ENCODE measurements at places on chromosomes 6 and 20. TPM values are rescaled to one million over a fixed set of nuclear protein-coding genes. Genes with fewer than 3 reads are reported as not detected.

The DPM1 gene
- 85.0 TPM for total RNA-seq

GRCh38 chr6:47529734-47530133 lies 52.1 kb downstream of the CD2AP start:
- DNase-seq = no peak

The FLRT3 gene
- total RNA-seq = 141 TPM

DNA sequence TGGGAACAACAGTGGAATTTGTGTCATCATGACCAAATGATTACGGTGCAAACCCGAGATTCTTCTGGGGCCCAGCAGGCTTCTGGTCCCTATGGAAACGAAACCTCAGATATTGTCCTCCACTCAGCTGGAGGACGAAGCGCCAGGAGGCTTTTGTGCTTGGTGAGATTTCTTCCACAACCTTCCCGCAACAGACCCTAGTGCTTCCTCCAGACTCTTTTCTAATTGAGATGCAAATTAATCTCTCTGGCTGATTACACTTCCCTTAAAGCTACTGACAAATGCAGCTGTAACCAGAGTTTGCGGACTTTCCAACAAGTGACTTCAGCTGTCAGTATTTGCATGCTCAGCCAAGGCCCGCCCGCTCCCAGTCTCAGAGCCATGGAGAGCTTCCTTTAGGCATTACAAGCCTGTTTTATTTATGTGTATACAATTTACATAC lies 96.0 kb downstream of the INSM1 start:
- no peak for DNase-seq

- DNase-seq = no peak
These were observed 117.0 kb downstream of the NFATC2 start for GRCh38 chr20:51425347-51426106.

DNA sequence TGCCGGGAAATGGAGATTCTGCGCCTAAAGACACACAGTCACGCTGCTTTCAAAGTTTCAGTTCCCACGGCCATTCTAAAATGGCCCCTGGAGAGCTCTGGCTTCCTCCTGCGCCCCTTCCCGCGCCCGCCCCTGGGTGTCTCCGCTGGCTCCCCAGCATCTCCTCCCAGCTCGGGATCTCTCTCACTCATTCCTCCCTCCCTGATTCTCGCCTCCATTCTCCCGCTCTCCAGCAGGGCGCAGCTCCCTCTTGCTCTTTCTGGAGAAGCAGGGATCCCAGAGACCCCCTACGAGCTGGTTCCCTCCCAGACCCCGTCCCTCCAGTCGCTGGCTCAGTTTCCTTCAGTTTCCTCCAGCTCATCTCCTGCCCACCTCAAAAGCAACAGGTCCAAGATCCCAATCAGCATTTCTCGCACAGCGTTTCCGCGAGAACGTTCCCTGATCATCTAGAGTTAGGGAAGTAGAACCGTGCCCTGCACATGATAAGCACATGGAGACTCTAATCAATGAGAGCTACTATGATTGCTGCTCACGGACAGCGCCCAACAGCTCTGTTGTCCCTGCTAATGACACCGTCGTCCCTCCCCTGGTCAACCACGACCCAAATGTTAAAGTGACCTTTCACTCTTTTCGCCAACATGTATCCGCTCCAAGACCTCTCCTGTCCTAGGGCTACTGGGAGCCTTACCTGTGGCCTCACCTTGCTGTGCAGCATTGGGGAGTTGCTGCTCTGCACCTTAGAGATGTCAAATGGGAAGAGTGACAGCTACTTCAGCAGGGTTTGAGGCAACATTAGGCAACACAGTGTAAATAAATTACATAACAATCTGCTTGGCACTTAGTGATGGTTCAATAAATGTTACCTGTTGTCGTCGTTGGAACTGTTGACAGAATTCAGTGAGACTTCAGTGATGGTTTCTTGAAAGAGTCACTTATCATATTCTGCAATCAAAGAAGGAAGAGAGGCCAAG lies 218.5 kb upstream of the QKI start:
- no peak for DNase-seq

- no peak for DNase-seq
These were observed 792 bp upstream of the FUT9 start for GRCh38 chr6:96014846-96015517.

DNA sequence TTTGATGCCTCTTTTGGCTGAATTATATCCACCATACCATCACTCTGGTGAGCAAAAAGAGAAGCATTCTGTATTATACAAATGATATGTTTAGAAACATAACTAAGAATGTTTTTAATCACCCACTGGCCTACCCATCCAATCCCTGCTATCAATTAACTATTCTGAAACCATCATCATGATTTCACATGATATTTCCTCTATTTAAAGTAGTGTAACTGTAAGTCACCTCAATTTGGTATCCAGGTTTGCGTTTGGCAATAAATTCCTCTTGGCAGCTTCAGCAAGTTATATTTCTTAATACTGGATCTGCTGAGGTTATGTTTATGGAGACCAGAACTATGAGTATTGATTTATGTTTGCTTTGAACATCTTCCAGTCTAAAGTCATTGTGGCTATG lies 332.1 kb downstream of the UTRN start:
- DNase-seq = no peak

The DLL1 gene
- 3.3 TPM for total RNA-seq

GRCh38 chr6:88499845-88500699 lies 333.9 kb upstream of the CNR1 start:
- DNase-seq = no peak

The PRL gene
- total RNA-seq = not detected
